Colonic mucosa (tissue), 4 donors: ENCODE measurements at places on chromosomes 4 and X.

DNA sequence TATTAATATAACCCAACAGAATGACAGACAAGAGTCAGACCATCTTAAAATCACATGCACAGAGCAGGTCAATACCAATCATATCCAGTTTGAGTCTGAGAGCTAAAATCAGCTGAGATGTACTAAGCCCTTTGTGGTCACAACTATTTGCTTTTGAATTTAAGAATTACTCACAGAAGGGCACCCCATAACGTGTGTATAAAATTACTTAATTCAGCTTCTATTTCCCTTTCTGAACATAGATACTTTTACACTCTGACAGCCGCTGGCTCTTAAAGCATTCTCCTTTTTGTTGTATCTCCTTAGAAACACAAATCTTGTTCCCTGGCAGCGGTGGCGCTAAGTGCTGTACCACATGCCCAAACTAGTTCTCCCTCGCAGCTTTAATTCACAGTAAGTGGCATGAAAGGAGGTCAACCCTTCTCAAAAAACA, 14.8 kb upstream of the PPARGC1A start:
- no peaks in the 10 kb centered on the region for H3K27me3 ChIP-seq
- H3K36me3 ChIP-seq = no peaks in the 10 kb centered on the region
- H3K27ac ChIP-seq = no peak overlapping the region
- DNase-seq = no peak
- no peak overlapping the region for H3K4me3 ChIP-seq

DNA sequence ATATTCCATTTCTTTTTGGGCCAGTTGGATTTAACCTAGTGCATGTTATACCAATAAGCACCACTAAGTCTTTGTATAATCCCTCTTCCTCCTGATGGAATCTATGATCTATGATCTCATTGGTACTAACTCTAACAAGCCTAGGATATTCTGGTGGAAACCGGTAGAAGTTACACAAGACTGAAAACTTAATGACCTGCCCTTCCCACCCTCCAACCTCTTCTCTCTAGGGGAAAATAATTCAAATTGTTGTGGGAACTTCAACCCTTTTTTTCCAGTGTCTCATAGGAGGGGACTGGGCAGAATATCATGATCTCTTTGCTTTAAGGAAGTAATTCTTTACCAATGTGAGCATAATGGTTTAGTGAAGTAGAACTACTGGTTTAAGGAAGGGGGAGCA, 289.5 kb upstream of the BOD1L1 start:
- no peak for DNase-seq
- H3K36me3 ChIP-seq = no peaks in the 10 kb centered on the region
- H3K27me3 ChIP-seq = no peaks in the 10 kb centered on the region
- H3K27ac ChIP-seq = no peak overlapping the region

- no peaks in the 10 kb centered on the region for H3K4me1 ChIP-seq
- no peak overlapping the region for H3K27ac ChIP-seq
- no peak overlapping the region for H3K4me3 ChIP-seq
- no peak for DNase-seq
These were observed 141.3 kb downstream of the NR3C2 start for GRCh38 chr4:148300877-148301276.

- no peaks in the 10 kb centered on the region for H3K4me1 ChIP-seq
- H3K27ac ChIP-seq = no peak overlapping the region
- no peaks in the 10 kb centered on the region for H3K36me3 ChIP-seq
- H3K4me3 ChIP-seq = no peak overlapping the region
- DNase-seq = no peak
- no peaks in the 10 kb centered on the region for H3K27me3 ChIP-seq
These were observed 41.0 kb downstream of the MID1 start for GRCh38 chrX:10579112-10580011.

- H3K4me1 ChIP-seq = no peaks in the 10 kb centered on the region
- H3K27ac ChIP-seq = no peak overlapping the region
- no peaks in the 10 kb centered on the region for H3K36me3 ChIP-seq
- no peaks in the 10 kb centered on the region for H3K27me3 ChIP-seq
- no peak overlapping the region for H3K4me3 ChIP-seq
These were observed 110.4 kb downstream of the SCD5 start for GRCh38 chr4:82688091-82688795.

- peaks cover 7% of the 10 kb centered on the region for H3K4me1 ChIP-seq
- DNase-seq = peak; percentile 82
- no peak overlapping the region for H3K4me3 ChIP-seq
- H3K27me3 ChIP-seq = no peaks in the 10 kb centered on the region
- H3K36me3 ChIP-seq = no peaks in the 10 kb centered on the region
- peak overlapping the region; percentile 77 for H3K27ac ChIP-seq
These were observed 41.5 kb upstream of the FAT1 start for GRCh38 chr4:186765138-186765537.
